ENCODE measurements at places on chromosomes 6 and 20.
A peak's percentile ranks its signal among the peaks of the same experiment; 100 is the strongest.

DNA sequence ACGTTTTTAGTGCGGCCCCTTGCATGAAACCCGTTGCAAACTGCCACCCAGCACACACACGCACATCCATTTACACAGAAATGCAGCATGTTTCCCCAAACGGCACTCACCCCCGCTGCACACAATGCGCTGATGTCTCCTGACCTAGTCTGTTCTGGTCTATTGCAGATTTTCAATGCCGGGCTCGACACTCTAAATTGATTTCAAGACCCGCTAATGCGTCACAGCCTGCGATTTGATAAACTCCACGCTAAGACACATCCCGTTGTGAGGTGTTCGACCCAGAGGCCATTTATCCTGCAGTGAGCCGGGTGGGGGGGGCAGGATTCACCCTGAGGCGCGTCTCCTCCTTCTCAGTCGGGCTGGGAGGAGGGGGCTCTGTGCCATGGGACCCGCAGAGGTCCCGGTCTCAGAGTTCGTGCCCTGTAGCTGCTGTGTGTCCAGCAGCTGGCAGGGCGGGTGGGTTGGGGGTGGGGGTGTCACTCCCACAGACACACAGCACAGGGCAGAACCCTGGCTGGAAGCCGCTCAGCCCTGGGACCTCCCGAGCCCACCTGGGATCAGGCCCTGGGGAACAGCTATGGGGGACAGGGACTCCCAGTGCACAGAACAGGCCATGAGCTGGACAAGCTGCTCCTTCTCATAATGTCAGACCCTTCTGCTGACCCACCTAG, 367.9 kb downstream of the PREX1 start:
- DNase-seq: no peak

DNA sequence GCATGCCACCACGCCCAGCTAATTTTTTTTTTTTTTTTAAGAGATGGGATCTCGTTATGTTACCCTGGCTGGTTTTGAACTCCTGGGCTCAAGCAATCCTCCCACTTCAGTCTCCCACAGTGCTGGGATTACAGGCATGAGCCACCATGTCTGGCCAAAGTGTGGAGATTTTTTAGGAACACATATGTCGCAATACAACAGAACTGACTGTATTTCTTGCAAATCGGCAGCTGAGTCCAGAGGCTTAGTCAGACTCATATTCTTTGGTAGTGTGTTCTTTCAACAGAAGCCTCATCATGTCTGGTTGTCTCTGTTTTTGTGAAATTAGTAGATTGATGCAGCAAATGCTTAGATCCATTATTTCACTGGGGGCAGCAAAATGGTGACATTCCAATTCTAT, 23.9 kb upstream of the CD164 start:
- no peak for DNase-seq

DNA sequence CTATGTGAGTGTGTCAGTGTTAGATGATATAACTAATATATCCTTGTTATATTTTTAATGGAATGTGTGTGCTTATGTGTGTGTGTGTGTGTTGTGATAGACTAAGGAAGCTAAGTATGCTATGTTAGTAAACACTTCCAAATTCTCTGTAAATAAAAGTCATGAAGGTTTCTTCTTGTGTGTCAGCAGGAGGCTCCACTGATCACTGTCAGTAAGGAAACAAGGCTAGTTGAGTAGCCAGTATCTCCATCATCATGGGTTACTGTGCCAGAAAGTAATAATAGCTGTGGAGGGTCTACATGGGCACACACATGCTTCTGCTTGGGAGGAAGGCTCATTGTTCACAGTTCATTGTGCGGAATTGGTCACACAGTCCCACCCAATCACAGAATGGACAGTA, 302.8 kb upstream of the RNF217 start:
- DNase-seq: no peak

DNA sequence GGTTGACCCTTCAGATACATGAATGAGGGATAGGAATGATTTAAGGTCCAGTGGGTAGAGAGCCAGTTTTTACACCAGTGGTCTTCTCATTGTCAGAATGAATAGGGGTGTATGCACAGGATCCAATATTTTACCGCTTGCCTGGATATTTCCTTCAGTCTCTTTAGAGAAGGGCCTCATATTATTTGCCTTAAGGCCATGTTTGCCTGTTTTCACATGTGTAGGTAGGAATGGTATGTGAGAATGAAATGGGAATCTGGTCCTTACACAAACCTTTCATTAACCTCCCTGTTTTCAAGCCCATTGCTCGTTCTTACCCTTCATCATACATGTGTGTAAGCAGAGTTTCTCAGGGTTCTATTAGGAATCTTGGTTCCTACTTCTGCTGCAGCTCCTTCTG, 62.4 kb downstream of the LIN28B start:
- DNase-seq: no peak

GRCh38 chr20:64101731-64102621, 5.4 kb downstream of the NPBWR2 start:
- peak; percentile 60 for DNase-seq

DNA sequence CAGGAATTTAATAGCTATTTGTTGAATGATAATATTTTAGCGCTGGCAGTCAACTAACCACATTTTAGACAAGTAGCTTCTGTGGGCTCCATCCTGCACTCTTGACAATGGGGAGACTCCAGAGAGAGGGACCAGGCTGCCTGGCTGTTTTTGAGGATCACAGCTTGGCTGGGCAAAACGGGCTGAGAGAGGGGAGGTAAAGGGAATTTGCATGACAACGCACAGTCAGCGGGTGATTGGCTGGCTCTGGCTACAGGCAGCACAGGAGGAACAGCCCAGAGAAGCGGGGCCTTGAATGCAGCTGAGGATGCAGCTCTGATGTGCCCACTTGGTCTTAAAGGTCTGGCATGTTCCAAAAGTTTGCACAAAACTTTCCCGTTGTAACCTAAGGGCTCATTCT, 41.2 kb downstream of the LRFN2 start:
- no peak for DNase-seq

GRCh38 chr6:109446072-109446471, 5.5 kb downstream of the SMPD2 start:
- DNase-seq: no peak

DNA sequence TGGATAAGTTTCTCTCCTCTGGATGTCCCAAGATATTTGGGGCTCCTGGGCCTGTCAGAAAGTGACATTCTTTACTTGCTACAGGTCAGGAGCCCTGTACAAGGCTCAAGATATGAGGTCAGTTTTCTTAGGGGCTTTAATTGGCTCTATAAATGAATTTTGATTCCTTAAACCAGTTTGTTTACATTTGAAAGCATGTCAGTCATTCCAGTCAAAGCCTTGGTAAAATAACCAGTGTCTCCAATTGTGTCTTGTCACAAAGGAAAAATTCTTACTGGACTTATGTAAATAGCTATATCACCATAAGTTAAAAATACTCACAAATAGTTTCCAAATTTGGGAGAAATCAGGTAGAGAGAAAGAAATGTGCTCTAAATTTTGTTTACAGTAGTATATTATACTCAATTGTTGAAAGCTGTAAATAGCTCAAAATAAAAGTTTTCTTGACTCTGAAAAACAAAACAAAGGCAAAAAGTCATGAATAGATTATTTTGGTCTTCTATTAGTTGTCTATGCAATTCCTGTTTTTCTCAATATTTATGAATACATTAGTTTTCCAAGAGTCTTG, 22.9 kb downstream of the RNF182 start:
- DNase-seq: no peak

DNA sequence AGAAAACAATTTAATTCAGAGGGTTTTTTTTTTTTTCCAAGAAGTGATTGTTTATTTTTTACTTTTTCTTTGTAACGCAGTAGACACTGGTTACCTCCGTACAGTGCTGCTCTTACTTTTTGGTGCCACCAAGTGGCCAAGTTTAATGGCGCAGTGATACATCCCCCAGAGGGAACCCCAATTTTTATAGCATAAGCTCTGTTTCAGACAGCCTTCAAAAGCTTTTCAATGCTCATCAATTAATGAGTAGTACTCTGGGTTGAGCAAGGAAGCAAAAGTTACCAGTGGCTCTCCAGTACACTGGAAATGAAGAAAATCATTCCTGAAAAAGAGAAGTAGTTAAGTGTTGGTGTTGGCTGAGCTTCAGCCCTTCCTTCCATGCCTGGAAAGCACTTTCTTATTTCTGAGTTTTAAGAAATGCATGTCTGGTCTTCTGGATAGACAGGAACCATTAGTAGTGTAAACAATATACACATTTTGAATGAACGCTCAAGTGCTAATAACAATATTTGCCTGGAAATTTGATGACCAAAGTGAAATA, 129.1 kb upstream of the SMLR1 start:
- DNase-seq: peak; percentile 78

All from CD4-positive, alpha-beta T cell treated with Interleukin-2 at 100 ng/mL for 4 hours (primary cell).